CD4-positive, alpha-beta T cell treated with Interleukin-15 for 4 hours (primary cell): ENCODE measurements at places on chromosomes 4 and X.
A peak's percentile ranks its signal among the peaks of the same experiment; 100 is the strongest.

GRCh38 chr4:169040559-169041261, 30.7 kb upstream of the CBR4 start:
- no peak for DNase-seq

DNA sequence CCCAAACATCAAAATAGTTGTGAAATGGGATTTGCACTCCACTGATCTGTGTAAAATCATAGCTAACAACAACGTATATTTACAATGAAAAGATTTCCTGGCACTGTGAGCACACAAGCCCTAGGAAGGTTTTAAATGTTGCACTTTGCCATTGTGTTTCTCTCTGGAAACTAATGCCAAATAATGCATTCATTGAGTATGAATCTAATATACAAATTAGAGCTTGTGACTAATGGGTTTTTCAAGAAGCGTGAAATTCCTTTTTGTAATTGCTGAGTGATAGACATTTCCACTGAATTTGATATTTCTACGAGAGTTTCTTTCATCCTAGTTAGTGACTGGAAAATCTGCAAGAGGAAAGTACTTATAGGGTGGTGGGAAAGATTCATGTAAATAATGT, 135.9 kb downstream of the COL25A1 start:
- DNase-seq = no peak

- DNase-seq = no peak
Measured at GRCh38 chr4:73648478-73648877, 28.2 kb upstream of the RASSF6 start.

GRCh38 chrX:103310555-103311398, at the start of gene BEX2:
BEX2 (minus strand) TSS chrX:103310990; CDS start chrX:103309976, 1,014 bp downstream.
- peak; percentile 75 for DNase-seq

DNA sequence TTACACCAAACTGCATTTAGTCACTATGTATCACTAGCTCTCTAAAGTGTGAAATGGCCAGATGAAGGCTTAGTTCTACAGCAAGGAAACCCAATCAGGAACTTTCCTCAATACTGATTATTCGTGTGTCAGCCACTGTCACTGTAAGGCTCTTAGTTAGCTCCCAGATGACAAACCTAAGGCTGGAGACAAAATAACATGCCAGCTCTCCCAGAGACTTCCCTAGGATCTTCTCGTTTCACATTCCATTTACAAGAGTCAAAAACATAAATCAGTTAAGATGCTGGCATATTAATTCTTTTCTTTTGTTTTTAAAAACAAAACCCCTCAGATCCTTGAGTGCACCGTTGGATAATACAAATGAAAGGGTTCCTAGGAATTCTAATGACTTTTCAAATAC, 88.2 kb upstream of the TFDP3 start:
- DNase-seq = no peak

GRCh38 chrX:155880586-155881157, 473 bp upstream of the VAMP7 start:
- DNase-seq = no peak

GRCh38 chr4:87895964-87896621, 63.3 kb downstream of the MEPE start:
- no peak for DNase-seq

GRCh38 chrX:136828830-136829229, 48.1 kb upstream of the ARHGEF6 start:
- no peak for DNase-seq

DNA sequence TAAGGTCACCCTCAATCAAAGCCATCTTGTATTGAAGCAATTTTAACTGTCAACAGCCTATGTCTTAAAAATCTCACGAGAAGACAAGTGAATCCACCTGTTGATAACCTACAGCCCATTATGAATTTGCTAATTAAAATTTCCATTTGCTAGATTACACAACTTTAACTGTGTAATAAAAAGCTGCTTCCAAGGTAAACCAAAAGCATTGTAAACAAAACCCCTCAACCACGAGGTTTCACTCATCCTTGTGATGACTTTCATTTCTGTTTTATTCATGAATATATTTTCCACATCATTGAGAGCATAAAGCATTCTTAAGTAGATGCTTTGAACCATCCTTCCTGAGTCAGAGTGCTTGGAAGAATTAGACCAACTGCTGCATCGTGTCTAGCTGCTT, 217.5 kb upstream of the GYPA start:
- no peak for DNase-seq

DNA sequence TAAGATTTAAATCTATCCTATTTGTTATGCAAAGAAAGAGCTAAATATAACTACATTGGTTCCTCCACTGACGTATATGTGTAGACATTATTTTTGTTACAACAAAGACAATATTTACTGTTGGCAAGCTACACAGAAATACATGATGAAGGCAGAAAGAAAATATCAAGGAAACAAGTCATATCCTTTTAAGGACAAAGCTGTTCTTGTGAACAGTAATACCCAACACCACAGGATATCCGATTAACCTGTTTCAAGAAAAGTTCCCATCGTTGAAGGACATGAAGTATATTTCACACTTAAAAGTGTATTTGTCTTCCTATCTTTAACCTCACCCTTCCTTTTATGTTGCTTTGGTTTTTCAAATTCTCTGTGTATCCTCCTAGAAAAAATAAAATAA, 235.8 kb upstream of the AADAT start:
- DNase-seq = no peak

DNA sequence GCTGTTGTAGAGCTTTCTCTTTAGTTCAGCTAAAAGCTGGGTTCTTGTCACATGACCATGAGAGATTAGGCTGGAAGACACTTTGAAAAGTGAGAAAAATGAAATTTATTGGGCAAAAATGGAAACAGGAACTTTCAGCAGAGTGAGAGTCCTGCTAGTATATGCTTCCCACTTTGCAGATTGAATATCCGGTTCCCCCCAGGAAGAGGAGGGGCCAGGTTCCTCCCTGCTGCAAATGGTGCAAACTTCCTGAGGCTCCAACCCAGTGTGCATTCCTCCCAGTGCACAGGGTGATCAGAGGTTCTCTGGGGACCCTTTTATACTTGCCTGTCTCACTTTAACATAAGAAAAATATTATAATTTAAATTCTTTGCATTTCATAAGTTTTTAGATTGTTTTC, 119.9 kb upstream of the SPIN4 start:
- DNase-seq = no peak

GRCh38 chr4:126395664-126396063, 1080.9 kb downstream of the FAT4 start:
- DNase-seq = no peak

- DNase-seq = no peak
Measured at GRCh38 chr4:84512277-84512676, 13.2 kb upstream of the NKX6-1 start.

GRCh38 chr4:8221476-8221875, 22.4 kb downstream of the SH3TC1 start:
- DNase-seq = peak; percentile 24

DNA sequence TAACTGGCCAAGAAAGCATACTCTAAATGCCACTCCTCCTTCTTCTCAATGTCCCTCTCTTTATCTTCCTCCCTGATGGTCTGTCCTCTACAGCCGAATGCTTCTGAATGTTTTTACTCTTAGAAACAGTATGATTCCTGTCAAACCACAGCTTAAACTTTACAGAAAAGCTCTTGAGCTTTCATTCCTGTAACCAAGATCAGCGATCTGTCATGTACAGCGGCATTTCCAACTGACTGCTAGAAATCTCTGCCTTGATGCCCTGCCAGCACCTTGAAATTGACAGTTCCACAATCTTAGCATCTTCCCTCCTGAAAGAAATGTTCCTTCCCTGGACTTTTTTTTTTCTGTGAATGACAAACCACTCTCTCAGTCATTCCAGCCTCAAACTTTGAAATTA, 11.5 kb upstream of the GATB start:
- DNase-seq = no peak

- DNase-seq = no peak
Measured at GRCh38 chrX:3345281-3346191, 916 bp downstream of the MXRA5 start.

- DNase-seq = no peak
Measured at GRCh38 chr4:169080981-169081380, 70.9 kb upstream of the CBR4 start.

- no peak for DNase-seq
Measured at GRCh38 chr4:41155194-41155830, 59.0 kb downstream of the APBB2 start.

GRCh38 chr4:122687531-122688061, 44.9 kb upstream of the BBS12 start:
- no peak for DNase-seq

- no peak for DNase-seq
Measured at GRCh38 chr4:39626913-39627312, 11.8 kb downstream of the SMIM14 start.

- no peak for DNase-seq
Measured at GRCh38 chr4:103429283-103429682, 231.1 kb upstream of the CENPE start.

DNA sequence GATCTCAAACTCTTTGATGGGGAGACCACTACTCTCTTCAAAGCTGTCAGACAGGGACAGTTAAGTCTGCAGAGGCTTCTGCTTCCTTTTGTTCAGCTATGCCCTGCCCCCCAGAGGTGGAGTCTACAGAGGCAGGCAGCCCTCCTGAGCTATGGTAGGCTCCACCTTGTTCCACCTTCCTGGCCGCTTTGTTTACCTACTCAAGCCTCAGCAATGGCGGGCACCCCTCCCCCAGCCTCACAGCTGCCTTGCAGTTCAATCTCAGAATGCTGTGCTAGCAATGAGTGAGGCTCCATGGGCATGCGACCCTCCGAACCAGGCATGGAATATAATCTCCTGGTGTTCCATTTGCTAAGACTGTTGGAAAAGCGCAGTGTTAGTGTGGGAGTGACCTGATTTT, 42.1 kb upstream of the UGT2B10 start:
- no peak for DNase-seq

DNA sequence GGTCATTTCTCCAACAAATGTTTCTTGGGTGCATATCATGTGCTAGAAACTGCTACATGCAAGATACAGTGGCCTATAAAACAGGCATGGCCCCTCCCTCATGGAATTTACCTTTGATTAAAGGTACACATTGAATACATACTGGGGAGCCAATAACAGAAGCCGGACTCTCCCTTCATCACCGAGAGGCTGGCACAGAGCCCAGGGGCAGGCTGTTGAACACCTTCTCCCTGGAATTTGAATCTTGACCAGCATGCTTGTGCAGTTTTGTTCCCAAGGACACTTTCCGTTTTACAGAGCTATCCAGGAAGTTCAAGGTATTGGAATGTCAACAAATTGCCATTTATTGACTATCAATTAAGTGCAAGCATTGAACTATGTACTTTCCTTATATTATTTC, 33.2 kb downstream of the PPARGC1A start:
- no peak for DNase-seq

- no peak for DNase-seq
Measured at GRCh38 chrX:96372313-96373046, 312.2 kb upstream of the DIAPH2 start.

- DNase-seq = no peak
Measured at GRCh38 chrX:121746105-121746504, 698.7 kb downstream of the GLUD2 start.

DNA sequence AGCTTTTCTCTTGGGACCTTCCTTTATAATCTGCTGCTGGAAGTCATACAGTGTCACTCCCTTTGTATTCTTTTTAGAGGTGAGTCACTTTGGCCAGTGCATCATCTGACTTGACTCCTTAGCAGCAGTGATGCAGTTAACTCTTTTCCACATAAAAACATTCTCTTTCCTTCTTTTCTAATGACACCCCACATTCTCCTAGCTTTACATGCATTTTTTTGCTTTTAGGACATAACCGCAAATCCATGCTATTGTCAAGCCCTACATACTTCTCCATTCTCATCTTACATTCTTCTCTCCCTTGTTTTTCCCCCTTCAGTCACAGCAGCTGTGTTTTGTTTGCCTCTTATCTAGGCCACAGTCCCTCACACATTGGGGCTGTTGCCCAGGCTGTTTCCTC, 55.1 kb downstream of the ZNF330 start:
- DNase-seq = no peak

DNA sequence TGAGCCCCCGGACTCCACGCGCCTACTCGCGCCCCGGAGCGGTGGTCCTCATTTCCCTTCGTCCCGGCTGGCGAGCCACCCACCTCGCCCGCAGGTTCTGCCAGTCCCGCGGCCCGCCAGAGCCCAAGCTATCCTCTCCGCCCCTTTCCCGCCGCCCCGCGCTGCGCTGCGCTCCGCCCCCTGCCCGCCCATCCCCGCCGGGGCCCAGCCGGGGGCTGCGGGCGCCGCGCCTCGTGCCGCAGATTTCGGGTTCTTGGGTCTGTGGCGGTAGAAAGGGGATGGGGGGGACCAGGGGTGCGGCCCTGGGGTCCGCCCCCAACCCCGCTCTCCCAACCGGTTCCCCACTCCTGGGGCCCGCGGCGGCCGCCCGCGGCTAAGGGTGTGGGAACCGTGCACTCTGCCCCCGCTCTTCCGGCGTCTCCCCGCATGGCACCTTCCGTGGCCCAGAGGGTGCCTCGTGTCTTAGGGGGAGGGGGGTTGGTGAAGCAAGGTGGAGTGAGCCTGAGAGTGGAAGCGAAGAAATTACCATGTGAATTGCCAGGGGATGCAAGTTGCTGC, 650.8 kb upstream of the DIPK2B start:
- peak; percentile 46 for DNase-seq

DNA sequence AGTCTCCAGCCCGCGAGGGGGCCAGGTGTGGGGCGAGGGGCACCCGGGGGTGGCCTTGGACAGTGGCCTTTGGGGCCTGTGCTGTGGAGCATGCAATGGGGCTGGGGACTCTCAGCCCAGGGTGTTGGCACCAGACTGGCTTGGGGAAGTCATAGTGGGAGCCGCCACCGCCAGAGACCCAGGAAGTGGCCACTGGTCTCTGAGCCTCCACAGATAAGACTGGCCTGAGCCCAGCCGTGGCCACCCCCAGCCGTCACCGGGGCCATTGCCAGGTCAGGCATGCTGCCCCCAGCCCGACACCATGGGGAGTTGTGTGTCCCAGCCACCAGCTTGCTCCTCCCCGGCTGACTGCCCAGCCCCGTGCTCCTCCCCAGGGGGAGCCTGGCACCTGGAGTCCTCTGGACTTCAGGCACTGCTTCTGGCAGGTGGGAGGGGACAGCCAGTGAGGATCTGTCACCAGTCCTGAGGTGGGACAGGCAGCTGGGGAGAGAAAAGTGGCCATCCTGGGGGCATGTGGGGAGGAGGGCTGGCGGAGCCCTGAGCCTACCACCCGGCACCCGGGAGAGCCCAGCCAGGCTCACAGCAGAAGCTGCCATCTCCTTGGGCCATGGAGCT, 32.5 kb downstream of the TACC3 start:
- DNase-seq = no peak

- no peak for DNase-seq
Measured at GRCh38 chr4:123996718-123997510, 600.3 kb downstream of the SPRY1 start.

- DNase-seq = no peak
Measured at GRCh38 chrX:71143508-71143907, 1.1 kb upstream of the NLGN3 start.

- no peak for DNase-seq
Measured at GRCh38 chr4:143294710-143295275, 41.9 kb upstream of the GAB1 start.
